ENCODE measurements at places on chromosomes 4 and X. TPM values are rescaled to one million over a fixed set of nuclear protein-coding genes. Genes with fewer than 3 reads are reported as not detected.

The GAGE12H gene
- not detected for total RNA-seq

The GASK1B gene
- 4.1 TPM for total RNA-seq

The CCNB3 gene
- not detected for total RNA-seq

The IL21 gene
- total RNA-seq: not detected

The ZNF81 gene
- total RNA-seq: 4.3 TPM

Data from MG63 (cell line).